ENCODE measurements at places on chromosomes 7 and 10.

GRCh38 chr7:106068986-106069385 lies 43.1 kb downstream of the SYPL1 start:
- no peak for DNase-seq

DNA sequence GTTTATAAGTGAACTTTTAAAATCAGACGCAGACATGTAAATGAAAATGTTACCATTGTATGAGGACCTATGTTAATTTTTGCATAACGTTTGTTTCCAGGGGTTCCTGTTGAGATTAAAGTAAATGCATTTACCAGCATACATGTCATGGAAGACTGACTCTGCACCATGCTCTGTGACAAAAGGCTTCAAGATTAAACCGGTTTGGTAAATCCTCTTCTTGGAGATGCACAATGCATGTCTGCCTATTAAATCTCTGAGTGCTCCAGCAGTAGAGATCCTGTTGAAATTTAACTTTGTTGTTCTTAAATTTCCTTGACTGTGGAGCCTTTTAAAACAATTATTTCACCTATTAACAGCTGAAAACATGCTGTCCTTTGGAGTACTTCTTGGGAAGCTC lies 36.5 kb upstream of the JAZF1 start:
- DNase-seq = no peak

DNA sequence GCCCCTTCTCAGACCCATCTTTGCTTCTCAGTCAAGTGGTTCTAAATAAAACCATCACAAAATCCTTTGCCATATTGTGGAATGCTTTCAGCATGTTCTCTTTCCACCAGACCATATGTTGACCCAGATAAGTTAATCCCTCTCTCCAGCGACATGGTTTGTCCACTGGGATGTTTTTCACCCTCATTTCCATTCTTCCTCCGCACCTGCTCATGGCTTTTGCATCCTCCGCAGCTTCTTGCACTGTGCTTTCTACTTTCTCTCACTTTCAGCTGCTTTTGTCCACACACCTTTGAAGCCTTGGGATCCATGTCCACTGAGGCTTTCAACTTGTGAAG lies 52.3 kb upstream of the WAC start:
- no peak for DNase-seq

- DNase-seq = no peak
These were observed 36.0 kb upstream of the ARHGAP21 start for GRCh38 chr10:24759672-24760071.

- DNase-seq = peak; percentile 42
These were observed 4.0 kb upstream of the RBM28 start for GRCh38 chr7:128347647-128348097.

DNA sequence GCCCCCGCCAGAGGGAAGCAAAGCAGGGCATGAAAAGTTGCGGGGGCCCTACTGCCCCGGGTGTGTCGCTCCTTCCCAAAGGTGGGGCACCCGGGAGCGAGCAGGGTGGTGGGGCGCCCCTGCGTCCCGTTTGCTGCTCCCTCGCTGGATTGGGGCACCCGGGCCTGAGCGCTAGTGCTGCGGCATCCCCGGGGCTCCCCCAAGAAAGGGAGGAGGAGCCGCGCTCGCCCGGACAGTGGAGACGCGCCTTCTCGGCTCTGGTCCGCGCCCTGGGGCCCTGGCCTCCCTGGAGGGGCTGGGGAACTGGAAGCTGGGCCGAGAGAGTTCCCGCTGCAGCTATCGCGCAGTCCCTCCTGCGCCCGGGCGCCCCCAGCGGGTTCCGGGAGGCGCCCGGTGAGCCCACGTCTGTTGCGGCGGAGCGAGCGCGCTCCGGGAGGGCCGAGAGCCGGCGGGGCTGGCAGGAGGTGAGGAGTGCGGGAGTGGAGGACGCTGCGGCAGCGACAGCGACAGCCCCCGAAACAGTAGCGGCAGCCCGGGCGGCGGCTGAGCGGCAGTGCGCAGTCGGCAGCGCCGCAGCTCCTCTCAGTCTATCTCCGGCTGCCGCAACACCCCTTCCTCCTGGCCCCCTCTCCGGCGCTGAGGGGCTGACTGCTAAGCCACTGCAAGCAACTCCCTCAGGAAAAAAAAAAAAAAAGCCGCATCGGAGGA lies 504 bp upstream of the BMPER start:
- peak; percentile 53 for DNase-seq

GRCh38 chr10:5458949-5459747 lies 40.2 kb downstream of the CALML5 start:
- DNase-seq = no peak

GRCh38 chr7:148763622-148764021 lies 64.9 kb downstream of the CUL1 start:
- DNase-seq = no peak

DNA sequence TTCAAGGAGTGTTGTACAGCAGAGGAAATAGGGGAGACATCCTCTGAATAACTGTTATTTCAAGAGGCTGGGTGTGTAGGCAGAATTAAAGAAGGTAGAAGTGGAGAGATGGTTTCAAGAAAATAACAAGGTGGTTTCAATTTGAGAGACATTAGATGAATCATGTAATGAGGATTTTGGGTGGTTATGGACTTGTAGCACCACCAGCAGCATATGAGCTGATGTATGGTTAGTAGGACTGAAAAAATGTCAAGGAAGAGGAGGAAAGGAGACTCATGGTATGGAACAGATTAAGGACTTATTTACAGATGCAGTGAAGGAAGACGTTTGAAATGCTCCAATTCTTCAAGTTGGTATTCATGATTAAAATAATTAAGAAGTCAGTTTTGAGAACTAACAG lies 166.2 kb downstream of the EXOC4 start:
- DNase-seq = no peak

DNA sequence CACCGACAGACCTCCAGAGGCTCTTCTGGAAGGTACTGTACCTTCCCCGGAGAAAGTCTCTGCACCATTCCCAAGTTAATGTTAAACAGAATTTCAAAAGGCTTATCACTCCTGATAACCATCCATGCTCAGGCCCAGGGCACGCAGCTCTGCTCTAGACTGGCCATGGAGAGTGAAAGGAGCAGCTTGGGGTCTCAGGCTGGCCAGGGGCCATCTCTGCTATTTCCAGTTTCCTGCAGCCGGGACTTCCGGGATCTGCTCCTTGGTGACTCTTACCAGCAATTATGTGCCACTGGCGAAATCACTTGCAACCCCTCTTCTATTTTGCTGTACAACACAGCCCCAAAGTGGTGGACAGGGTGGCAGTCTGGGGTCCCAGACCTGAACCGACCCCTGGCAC lies 6.0 kb downstream of the CLDN15 start:
- no peak for DNase-seq

DNA sequence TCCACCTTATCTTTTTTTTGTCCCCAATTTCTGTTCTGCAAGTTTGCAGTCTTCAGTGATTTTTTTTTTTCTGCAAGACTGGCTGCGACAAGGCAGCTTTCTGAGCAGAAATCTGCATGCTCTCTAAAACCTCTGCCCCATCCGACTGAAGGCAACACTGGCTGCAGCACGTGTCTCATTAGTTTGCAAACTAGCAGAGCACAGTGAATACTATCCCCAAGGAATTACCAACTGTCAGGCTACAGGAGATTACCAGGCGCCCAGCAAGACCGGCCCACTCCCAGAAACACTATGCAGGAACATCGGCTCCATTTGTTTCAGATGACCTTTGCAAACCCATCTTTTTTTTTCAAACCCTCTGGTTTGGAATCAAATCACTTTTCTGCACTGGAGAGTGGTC lies 538.8 kb downstream of the SORCS1 start:
- DNase-seq = no peak

DNA sequence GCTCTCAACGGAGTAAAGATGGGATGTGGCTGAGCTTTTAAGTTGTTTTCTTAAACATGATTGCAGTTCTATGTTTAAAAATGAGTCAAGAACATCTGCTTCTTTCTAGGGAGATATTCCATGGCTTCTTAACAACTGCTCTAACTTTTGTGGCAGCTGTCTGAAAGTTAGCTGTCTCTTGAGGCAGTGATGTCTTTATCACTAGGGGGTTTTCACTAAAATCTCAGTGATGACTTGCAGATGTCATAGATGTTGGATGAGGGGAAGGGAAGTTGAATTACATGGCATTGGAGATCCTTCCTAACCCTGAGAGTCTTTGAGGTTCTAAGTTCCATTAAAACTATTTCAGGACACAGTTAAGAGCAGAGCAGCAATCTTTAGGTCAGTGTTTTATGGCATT lies 43.5 kb downstream of the PRKG1 start:
- no peak for DNase-seq

DNA sequence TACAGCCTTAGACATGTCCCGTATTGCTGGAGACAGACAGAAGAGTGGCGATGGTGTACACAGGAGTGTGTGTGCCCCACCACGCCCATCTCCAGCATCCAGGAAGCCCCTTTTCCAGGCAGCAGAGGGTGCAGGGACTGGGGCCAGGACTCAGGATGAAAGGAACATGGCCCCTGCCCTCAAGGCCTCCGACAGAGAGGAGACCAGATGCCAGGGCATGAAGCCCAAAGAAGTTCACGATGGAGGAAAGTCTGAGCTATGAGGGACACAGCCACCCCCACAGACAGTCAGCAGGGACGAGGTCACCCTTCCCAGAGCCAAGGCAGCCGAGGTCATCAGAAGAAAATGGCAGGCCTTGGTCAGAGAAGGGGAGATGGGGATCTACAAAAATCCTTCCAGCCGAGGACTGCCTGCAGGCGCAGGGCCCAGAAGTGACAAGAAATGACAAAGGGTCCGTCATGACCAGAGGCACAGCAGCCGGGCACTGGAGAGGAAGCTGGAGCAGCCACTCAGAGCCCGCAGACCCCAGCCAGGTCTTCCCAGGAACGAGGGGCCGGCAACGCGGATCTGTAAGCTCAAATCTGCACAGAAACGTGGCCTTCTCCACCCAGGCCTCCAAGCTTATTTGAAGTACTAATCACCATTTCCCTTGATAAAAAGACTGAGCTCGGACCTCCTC lies 78.7 kb upstream of the PPP2R2D start:
- no peak for DNase-seq

- no peak for DNase-seq
These were observed 36.6 kb downstream of the MICALL2 start for GRCh38 chr7:1422512-1423263.

DNA sequence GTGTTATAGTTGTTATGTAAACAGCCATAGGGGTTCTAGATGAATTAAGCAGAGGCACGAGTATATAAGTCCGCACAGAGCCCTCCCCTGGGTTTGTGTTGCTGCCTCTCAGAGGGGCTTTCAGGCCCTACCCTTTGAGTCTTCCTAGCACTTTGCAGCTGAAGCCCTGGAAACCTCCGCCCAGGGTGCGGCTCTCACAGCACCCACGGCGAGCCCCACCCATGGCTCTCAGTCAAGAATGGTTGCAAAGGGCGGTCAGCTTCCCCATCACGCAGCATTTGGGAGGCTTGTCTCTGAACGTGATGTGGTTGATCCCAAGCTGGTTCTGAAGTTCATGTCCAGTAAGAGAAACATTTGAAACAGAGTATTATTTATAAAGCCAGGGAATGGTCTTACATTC lies 18.8 kb upstream of the INSIG1 start:
- no peak for DNase-seq

GRCh38 chr7:100099452-100099851 lies 1.7 kb downstream of the MCM7 start:
- DNase-seq = no peak

DNA sequence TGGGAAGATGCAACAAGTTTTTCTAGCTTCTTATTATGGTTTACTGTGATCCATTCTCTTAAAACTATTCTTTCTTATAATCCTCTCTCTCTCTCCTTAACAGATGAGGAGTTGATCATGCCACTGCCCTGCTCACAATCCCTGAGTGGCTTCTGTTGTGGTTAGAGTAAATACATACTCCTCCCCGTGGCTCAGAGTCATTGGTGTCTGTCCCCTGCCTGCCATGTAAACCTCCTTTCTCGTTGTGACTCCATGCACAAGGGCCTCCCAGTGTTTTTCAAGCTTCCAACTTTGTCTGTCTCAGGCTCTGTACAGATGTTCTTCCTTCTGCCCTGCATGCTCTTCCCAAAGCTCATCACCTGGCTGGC lies 20.4 kb downstream of the CCNY start:
- DNase-seq = no peak

DNA sequence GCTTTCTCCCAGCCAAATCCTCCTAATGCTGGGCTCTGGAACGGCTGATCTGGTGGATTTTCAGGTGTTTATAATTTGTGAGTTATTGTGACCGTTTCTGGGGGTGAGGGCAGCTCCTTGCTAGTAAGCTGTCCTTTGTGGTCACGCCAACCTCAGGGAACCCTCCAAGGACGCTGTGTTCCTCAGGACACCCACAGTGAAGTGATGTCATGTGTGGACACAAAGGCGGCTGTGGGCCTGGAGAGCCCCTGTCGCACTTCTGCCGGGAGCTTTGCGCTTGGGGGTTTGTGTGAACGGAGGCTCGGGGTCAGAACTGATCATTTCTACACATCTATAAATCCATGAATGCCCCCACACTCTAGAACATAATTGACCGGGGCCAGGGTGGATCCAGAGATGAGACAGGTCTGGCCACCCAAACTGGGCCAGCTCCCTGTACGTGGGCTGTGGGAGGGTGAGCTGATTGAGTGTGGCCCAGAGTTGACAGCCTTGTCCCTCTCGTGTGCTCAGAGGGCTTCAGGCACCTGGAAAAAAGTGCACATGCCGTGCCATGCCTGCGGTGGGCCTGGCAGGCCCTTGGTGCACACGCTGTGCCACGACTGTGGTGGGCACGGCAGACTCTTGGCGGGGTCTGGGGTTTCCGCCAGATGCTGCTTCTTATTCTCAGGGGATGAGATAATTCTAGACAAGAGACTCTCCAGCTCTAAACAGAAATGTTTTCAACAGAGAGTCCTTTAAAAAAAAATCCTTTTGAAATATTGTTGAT lies 130.2 kb downstream of the VIPR2 start:
- no peak for DNase-seq

GRCh38 chr10:102796407-102797176 lies 40.6 kb downstream of the CYP17A1 start:
- DNase-seq = peak; percentile 96

DNA sequence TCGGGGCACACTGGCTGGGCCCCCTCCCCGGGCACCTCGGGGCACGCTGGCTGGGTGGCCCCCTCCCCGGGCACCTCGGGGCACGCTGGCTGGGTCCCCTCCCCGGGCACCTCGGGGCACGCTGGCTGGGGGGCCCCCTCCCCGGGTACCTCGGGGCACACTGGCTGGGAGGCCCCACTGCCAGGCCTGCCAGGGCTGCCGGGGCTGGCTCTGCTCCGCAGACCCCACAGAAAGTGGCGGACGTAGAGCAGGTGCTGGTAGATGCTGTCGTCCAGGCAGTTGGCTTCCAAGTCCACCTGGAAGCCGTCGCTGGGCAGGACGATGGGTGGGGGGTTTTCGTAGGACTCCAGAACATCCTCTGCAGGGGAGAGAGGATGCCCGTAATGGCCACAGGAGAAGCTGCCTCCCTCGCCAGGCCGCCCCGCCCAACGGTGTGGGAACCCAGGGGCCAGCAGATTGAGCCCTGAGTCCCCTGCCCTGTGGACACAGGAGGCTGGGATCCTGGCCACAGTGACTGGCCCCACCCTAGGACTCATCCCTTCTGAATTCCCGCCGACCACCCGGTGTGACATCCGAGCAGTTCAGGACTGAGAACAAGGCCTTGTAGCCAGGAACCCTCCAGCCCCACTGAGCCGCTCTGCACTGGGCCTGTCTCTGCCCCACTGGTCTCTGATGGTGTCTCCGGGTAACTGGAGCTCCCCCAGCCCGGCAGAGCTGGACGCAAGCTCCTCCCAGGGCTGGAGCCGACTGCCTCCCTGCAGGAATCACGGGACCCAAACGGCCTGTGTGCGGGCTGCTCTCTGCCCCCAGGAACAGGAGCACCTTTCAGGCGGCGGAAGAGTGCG lies 28.2 kb downstream of the AP5Z1 start:
- DNase-seq = no peak

GRCh38 chr7:44320141-44320540 lies 5.3 kb downstream of the CAMK2B start:
- DNase-seq = no peak

GRCh38 chr7:127922656-127923055 lies 108.6 kb downstream of the LRRC4 start:
- DNase-seq = no peak

Measured in MM.1S (cell line).